ENCODE measurements at places on chromosomes 6 and 20.

DNA sequence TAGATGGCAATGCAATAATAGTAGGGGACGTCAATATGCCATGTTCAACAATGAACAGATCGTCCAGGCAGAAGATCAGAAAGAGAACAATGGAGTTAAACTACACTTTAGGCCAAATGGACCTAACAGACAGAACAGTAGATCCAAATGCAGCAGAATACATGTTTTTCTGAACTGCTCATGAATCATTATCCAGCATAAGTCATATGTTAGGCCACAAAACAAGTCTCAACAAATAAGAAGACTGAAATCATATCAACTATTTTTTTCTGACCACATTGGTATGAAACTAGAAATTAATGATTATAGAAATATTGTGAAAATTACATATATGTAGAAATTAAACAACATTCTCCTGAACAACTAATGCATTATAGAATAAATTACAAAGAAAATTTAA lies 10.2 kb upstream of the DEFB125 start:
- DNase-seq: no peak

DNA sequence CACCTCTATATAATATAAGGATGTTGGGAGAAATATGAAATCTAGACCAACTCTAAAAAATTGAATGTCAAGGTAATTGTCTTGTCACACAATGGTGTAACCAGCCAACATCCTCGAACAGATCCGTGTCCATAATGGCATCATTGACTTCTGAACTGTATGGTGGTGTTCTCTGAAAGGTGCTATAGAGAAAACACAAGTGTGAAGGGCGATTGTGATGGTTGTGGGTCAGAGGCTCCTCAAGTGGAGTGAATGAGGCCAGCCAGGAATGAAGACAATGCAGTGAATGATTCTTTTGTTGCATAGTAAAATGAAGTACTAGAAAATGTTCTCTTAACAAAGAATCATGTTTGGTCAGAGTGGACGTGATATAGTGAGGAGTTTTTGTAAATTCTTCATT lies 58.3 kb downstream of the CARMIL1 start:
- no peak for DNase-seq

GRCh38 chr6:170176898-170177771 lies 113.7 kb downstream of the DLL1 start:
- no peak for DNase-seq

- DNase-seq: no peak
These were observed 157.1 kb downstream of the AKAP7 start for GRCh38 chr6:131292145-131292938.

- DNase-seq: no peak
These were observed 37.2 kb downstream of the CST9L start for GRCh38 chr20:23530937-23531567.

Data from memory B cell (primary cell).